ENCODE measurements at places on chromosomes 16 and 17.

DNA sequence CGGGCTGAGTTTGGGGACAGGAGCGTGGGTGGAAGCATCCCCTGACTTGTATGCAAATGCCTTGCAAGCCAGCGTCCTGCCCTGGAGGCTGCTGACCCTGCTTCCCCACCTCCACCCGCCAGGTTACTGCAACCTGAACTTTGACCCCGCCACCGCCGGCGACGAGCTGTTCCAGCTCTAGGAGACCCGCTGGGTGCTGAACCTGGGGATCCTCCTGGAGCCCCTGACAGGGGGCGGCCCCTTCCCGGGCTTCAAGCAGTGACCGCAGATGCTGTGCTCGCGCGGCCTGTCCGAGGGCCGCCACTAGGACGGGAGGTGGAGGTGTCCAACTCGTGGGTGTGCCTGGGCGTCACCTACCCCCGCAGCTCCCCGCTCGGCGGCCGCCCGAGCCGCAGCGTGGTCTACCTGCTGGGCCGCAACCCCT lies 10.7 kb upstream of the SLC16A5 start:
- DNase-seq: no peak

GRCh38 chr17:27591986-27592385 lies 39.0 kb upstream of the LGALS9 start:
- no peak for DNase-seq

GRCh38 chr17:39011907-39012468 lies 44.8 kb upstream of the FBXO47 start:
- no peak for DNase-seq

- DNase-seq: no peak
These were observed 36.5 kb downstream of the CYTH1 start for GRCh38 chr17:78745407-78746088.

- no peak for DNase-seq
These were observed 28.8 kb downstream of the RNF43 start for GRCh38 chr17:58388302-58389190.

DNA sequence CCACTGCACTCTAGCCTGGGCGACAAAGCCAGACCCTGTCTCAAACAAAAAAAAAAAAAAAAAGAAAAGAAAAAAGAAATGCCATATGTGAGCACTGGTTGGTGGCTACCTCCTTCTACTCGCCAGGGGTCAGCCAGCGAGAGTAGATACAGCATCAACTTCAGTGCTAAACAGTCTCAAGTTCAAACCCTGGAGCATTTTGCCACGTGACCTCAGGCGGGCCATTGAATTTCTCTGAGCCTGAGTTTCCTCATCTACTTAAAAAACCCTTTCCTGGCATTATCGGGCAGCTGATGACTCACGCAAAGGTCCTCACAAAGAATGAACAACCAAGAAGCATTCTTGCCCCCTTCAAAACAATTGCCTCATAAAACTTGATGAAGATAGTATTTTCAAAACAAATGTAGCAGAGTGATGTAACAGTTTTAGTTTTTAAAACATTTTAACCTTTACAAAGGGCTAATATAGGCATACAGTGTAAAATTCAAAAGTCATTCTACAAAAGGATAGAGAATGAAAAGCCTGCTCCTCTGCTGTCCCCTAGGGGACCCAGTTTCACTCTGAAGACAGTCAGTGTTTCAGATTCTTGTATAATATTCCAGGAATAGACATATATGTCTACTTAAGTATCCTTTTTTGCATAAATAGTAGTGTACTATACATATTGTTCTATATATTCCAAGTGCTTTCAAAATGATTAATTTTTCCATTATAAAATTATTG lies 28.4 kb downstream of the DNAH2 start:
- DNase-seq: peak; percentile 48

DNA sequence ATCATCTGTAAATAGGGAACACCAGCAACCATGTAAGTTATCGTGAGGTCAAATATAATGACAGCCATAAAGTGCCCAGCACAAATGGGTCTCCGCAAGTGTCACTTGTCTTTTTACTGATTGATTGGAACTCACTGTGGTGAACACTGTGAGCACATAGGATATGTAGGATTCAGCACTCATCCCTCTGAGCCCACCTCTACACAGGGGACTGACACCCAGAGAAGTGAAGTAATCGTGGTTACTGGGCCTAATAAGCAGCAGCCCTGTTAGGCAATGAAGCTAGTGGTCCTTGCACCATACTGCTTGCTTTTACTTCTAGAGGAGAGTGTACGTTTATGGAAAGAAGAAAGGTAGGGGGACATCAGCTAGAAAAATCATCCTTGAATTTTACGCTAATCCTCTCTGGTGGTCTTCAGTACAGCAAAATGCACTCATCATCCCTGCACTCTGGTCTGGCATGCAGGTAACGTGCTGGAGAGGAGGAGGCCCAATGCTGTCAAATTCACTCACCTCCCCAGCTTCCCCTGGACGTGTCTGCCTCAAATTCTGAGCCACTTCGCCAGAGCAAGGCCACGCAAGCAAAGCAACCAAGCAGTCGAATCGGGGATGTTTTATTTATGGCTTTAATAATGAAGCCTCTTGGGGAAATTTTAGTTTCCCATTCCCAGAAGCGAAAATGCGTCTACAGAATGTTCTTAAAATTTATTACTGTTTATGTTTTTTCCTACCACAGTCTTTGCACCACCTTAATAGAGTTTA lies 74.7 kb downstream of the YPEL2 start:
- no peak for DNase-seq

- DNase-seq: no peak
These were observed 3.8 kb upstream of the PRSS33 start for GRCh38 chr16:2791174-2791573.

- no peak for DNase-seq
These were observed 106.6 kb downstream of the N4BP1 start for GRCh38 chr16:48503336-48503735.

DNA sequence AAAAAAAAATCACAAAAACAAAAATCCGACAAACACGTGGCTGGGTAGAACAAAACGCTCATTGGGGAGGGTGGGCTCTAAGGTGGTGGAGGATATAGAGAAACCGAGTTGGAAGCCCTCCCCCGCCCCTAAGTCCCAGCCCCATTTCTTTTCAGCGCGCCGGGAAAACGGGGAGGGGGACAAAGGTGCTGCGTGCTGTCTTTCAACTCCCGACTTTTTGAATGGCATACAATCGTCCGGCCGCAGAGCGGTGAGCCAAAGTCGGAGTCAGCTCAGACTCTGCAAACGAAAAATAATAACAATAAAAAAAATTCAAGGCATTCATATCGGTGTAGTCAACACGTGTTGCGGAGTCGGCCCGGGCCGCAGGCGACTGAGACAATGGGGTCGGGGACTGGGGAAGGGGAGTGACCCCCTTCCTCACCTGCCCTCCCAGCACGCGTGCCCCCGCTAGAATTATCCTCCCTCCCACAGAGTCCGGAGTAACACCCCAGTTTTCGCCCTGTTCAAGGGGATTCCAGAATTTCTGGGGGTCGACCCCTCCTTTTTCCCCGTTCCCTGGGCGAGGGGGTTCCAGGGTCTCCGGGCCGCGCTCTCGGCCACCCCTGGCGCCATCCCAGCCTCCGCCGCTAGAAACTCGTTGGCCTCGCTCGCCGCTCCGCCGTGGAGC lies 1.7 kb upstream of the IGF2BP1 start:
- DNase-seq: no peak

GRCh38 chr17:1931844-1932579 lies 93.1 kb downstream of the RTN4RL1 start:
- DNase-seq: no peak

DNA sequence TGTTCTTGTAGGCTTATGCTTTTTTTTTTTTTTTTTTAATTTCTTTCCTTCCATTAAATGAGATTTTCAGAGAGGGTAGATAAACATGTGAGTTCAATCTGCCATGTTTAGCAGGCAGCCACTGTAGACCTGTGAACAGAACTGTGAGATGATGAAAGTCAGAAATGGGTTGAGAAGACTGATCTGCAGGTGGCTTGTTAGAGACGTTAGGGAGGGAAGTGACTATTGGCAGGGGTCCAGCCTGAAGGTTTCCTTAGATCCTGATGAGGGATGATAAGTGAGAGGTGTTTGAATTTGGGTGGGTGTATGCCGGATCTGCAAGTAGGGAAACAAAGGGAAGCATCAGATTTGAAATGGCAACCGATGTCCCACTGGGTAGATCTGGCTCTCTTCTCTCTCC lies 157.8 kb downstream of the HS3ST3B1 start:
- no peak for DNase-seq

DNA sequence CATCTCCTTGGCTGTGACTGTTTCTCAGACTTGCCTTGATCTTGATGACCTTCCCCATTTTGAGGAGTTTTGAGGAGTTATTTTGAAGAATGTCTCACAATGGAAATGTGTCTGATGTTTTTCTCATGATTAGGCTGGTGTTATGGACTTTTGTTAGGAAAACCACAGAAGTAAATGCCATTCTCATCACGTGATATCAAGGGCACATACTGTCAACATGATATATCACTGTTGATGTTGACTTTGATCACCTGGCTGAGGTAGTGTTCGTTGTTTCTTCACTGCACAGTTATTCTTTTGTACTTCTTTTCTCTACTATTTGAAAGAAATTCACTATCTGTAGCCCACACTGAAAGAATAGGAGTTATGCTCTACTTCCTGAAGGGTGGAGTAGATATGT lies 194.7 kb upstream of the MPHOSPH6 start:
- DNase-seq: no peak

GRCh38 chr16:49832177-49832576 lies 23.7 kb downstream of the ZNF423 start:
- DNase-seq: no peak

DNA sequence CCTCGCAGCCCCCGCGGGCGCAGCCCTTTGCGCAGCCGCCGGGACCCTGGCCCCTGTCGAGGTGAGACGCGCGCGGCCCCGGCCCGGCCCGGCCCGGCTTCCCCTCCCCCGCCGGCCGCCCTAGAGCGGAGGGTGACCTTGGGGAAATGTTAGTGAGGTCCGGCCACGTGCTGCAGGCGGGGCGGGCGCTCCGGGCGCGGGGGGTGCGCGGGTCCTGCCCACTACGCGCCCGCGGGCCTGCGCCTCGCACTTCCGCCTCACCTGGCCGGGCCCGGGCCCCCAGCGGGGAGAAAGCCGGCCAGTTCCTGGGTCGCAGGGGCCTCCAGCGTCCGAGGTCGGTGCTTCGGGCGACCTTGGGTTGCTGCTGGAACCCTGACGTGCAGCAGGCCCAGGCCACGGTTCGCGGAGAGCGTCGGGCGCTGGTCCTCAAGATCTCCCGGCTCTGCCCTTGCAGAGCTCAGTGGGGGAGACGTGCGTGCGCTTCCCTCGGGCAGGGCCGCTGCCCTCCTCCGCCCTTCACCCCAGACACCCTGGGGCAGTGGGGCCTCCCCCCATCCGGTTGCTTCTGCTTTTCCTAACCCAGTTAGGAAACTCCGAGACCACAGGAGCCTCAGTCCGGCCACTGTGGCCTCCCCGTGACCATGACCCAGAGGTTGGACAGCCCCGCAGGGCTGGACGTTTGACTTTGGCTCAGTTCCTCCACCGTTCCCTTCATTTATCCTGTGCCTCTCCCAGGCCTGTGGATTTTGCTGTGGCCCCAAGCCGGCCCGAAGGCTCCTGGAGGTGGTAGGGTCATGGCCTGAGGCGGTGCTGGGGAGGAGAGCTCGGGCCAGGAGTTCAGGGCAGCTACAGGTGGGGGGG lies 791 bp downstream of the MCRIP2 start:
- no peak for DNase-seq

GRCh38 chr17:73841431-73842060 lies 197.3 kb upstream of the SDK2 start:
- no peak for DNase-seq

GRCh38 chr17:74307984-74308773 lies 17.8 kb upstream of the KIF19 start:
- no peak for DNase-seq

GRCh38 chr17:75307957-75308731 lies 18.9 kb upstream of the SLC25A19 start:
- no peak for DNase-seq

DNA sequence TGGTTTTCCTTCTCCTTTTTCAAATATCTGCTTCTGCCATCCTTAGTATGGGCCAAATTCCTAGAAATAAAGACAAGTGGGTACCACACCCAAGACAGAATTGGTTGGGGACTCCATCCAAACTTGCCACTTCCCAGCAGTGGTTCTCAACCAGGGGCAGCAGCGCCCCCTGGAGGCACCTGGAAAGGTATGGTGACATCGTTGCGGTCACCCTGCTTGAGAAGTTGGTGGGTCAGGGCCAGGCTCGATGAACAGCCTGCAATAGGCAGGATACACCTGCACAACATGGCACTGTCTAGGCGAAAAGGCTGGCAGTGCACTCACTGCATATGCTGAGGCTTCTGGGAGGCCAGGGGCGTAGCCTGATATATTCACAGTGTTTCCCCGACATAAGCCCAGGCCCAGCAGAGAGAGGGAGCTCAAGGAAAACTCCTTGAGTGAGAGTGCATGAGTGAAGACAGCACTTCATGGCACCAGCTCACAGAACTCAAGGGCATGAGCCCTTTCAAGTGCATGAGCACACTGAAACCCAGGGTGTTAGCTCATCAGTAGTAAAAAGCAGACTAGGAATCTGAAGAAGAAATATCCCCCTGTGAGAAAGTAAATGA lies 57.7 kb downstream of the CMC2 start:
- DNase-seq: no peak

GRCh38 chr16:83728492-83728891 lies 79.3 kb upstream of the HSBP1 start:
- DNase-seq: no peak

GRCh38 chr17:35291802-35292201 lies 48.9 kb downstream of the SLFN5 start:
- peak; percentile 31 for DNase-seq

GRCh38 chr16:9647981-9648701 lies 534.1 kb downstream of the GRIN2A start:
- DNase-seq: no peak

DNA sequence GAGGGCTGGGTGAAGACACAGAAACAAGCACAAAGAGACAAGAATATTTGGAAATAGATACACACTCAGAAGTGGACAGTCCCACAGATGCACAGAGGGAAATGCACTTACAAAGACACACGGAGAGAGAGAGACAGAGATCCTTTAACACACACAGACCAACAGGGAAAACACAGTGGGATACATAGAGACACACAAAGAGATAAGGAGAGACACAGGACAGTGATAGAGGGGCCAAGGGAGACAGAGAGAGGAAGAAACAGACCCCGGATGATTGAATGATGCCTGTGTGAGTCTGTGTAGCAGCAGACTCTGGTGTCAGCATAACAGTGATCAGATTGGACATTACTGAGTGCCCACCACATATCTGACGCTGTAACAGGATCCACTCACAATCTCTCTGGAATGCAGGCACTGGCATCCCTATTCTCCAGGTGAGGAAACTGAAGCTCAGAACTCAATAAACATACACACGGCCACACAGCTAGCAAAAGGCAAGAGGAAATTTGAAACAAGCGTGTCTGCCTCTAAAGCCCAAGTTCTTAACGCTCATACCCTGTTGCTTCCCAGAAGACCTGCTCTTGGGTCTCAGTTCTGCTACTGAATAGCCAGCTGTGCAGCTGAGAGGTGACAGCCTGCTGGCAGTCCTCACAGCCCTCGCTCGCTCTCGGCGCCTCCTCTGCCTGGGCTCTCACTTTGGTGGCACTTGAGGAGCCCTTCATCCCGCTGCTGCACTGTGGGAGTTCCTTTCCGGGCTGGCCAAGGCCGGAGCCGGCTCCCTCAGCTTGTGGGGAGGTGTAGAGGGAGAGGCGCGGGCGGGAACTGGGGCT lies 186.3 kb upstream of the NLRP1 start:
- DNase-seq: no peak

Measured in non-pigmented ciliary epithelial cell (primary cell).